ENCODE measurements at places on chromosomes 7 and 10.

DNA sequence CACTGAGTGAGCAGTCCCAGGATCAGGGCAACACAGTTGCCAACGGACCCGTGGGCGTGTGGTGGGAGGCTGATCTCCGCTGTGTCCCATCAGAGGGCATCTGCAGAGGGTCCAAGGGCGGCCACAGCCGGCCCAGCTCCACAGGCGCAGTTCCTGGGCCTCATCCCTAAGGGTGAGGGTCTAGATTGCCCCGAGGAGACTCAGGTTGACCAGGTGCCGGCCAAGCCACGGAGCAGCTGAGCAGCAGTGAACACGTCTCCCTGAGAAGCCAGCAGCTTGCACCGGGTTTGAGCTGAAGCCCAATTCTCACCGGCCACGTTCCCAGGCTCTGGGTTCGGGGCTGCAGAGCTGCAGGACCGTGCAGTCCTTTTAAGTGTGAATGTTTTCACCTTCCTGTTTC lies 58.8 kb upstream of the ADGRA1 start:
- DNase-seq = no peak

DNA sequence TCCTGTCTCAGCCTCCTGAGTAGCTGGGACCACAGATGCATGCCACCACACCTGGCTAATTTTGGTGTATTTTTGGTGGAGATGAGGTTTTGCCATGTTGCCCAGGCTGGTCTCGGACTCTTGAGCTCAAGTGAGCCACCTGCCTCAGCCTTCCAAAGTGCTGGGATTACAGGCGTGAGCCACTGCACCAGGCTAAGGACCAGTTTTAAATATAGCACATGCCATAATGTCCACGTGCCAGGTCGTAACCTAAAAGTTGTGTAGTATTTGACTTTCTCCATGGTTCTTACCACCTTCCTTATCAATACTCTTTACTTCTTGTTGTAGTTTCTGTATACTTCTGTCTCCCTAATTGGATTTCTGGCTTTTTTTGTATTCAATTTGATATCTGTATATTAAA lies 13.3 kb downstream of the ANKIB1 start:
- DNase-seq = no peak

- no peak for DNase-seq
These were observed 19.5 kb downstream of the CACUL1 start for GRCh38 chr10:118735294-118735693.

GRCh38 chr10:11886851-11887250 lies 63.7 kb downstream of the PROSER2 start:
- DNase-seq = no peak

- DNase-seq = no peak
These were observed 80.8 kb downstream of the ATRNL1 start for GRCh38 chr10:115173915-115174443.

DNA sequence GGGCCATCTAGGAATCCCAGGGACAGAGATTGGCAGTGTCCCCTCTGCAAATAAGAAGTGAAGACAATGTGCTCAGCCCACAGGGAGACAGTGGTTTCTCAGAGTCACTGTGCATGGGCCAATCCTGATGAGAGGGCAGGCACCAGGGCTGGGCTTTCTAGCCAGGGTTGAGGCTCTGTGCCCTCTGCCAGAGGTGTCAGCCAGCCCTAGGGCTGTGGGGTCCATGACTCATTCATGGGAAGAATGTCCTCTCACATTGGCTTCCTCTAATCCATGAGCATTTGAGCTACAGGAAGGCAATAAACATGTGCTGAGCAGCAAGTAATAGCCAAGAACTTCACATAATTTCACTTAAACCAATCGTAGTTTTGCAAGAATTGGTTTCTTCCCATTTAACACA lies 482.0 kb upstream of the MGMT start:
- DNase-seq = no peak

Measured in right renal pelvis (tissue), 4 donors.